ENCODE measurements at places on chromosomes 2 and 18.

DNA sequence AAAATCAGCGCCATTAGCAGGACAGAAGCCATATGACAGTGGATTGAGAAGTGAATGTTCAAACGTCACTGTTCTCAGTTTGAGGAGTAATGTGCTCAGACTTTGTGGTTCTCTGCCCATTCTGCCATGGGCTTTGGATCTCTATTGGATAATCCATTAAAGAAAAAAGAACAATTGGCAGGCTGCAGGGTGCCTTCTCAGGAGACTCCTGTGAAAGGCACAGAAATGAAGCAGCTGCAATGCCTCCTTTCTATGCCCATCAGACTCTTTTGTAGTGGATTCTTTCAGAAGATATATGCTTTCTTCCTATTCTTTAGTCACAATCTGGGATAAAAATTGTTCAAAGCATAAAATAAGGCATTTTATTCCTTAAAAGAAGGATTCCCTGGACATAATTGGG, 506.9 kb upstream of the KLHL29 start:
- no peak for DNase-seq

GRCh38 chr18:680392-680791, 22.9 kb downstream of the TYMS start:
- no peak for DNase-seq

DNA sequence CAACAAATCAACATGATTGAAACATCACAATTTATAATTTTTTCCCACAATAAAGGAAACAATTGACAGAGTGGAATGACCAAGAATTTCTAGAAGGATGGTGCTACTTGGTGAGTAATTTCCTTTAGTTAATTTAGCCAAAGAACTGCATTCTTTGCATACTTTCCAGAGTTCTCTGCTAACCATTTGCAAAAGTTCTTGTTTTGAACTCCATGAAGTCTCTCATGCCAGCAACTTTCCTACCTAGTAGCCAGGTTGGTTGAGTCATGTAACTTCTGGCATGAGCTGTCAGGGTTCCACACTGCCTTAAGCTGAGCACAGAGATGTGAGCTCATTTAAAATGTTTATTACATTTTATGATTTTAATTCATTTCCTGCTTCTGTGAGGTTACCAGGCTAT, 539.6 kb downstream of the PID1 start:
- peak; percentile 91 for DNase-seq

GRCh38 chr2:160406591-160407392, 86.8 kb downstream of the RBMS1 start:
- DNase-seq = no peak

- peak; percentile 77 for DNase-seq
Observed at GRCh38 chr2:232781765-232782164, 5.4 kb upstream of the KCNJ13 start.

GRCh38 chr18:1564793-1565192, 660.1 kb downstream of the ADCYAP1 start:
- DNase-seq = no peak

DNA sequence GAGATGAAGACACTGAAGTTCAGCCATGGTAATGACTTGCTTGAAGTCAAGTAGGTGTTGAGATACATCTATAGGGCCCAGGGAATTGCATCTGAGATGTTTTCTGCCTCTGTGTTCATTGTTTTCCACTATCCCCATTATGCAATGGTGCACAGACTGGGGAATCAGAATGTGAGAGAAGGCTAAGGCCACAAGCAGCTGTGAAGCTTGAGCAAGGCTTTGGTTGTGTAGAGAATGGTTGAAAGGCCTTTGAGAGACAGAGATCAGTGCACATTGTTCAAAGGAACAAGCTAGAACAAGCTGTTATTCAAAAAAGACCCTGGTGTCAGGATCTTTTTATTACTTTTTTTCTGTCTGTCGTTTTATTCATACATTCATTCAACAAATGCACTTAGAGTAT, 82.3 kb downstream of the MYO1B start:
- no peak for DNase-seq

DNA sequence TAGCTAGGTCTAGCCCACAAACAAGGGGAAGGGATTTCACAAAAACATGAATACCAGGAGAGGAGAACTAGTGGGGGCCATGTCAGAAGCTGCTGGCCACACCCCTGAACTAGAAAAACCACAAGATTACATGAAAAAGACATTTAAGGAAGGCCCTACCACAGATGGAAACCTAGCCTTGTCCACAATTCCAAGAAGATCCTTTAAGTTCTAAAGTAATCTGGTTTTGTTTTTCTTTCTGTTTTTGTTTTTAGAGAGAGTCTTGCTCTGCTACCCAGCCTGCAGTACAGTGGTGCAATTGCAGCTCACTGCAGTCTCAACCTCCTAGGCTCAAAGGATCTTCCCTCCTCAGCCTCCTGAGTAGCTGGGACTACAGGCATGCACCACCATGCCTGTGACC, 34.2 kb upstream of the CAB39 start:
- no peak for DNase-seq

DNA sequence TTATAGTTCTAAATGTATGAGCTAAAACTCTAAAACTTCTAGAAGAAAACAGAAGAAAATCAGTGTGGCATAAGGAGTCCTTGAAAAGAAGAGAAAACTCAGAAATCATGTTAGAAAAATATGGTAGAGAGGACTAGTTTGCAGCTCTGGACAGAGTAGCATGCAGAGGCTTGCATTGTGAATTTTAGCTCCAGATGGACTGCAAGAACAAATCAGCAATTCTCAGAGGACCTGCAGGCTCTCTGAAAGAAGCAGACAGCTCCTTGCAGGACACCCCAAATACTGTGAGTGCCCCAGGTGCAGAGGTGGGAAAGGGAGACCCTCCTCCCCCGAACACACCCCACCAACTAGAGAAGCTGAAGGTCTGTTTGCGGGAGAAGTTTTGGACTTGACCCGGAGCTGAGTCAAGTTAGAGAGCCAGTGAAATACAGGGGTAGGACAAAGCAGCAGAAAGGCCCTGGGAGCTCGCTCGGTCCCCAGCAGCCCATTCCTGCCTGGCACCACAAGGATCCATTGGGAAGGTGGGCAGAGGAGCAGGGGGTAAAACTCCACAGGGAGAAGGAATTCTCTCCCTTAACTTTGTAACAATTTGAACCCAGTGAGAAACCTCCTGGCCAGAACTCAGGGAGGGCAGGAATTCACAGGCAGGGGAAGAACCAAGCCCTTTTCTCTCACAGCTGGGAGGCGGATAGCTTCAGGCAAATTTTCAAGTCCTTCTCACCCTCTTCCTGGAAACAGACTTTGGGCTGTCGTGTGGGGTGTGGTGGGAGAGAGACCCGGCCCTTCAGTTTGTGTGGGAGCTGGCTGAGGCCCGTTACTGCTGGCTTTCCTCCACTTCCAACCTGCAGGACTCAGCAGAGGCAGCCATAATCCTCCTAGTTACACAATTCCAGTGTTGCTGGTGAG, 216.2 kb upstream of the SLC35G4 start:
- no peak for DNase-seq

GRCh38 chr2:191253476-191253875, 8.3 kb downstream of the MYO1B start:
- no peak for DNase-seq

DNA sequence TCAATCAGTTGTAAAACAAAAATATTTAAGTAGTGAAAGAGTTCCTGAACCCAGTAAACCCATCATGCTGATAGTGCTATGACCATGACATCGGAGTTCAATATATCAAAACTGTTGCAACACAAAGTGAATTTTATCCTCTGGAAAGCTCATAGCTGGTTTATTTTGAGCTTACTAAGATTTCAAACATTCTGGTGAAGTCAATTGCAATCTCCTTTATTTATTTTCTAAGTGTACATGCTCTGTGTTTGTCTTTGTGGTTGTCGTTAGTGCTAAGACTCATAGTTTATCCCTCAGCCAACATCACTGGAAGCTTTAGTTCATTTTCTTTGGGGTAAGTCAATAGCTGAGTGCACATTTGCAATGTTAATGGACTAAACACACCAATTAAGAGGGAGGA, 91.9 kb downstream of the QPCT start:
- no peak for DNase-seq

- no peak for DNase-seq
Observed at GRCh38 chr2:133448195-133448594, 120.1 kb downstream of the NCKAP5 start.

DNA sequence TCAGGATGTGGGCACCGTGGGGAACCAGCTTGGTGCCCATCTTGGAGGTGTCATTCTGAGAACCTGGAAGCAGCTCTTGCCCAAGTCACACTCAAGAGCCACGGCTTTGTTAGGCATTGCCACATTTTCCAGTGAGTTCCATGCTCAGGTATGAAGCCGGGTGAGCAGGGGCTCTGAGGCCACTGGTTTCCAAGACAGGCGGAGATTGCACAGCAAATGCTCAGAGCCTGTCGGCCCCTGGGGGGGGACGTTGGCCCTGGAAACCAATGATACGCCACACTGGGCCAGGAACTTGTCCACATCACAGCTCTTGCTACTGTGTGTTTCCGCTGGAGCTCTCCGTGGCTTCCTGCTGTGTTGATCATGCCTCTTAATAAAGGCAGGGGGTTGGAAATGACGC, 52.5 kb upstream of the SALL3 start:
- no peak for DNase-seq

GRCh38 chr18:46325895-46326294, 221.7 kb downstream of the HAUS1 start:
- no peak for DNase-seq

GRCh38 chr18:24462838-24463775, 2.7 kb downstream of the HRH4 start:
- peak; percentile 43 for DNase-seq

DNA sequence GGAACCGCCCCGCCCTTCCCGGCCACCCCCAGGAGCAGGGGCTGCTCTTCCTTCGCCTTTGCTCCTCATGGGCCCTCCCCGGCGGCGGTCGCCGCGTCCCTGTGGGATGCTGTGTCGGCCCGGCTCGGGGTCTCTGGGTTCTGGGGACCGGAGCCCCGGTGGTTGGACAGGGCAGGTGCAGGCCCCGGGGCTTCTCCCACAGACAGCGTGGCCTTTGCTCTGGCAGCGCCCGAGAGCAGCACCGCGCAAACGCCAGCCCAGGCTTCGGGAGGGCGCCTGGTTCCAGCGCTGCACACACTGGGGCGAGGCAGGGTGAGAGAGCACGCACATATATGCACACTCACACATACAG, 9.0 kb upstream of the KCNG2 start:
- no peak for DNase-seq

GRCh38 chr18:48033790-48034650, 103.6 kb upstream of the SMAD2 start:
- DNase-seq = no peak

GRCh38 chr2:137910641-137911040, 53.6 kb upstream of the HNMT start:
- DNase-seq = no peak

DNA sequence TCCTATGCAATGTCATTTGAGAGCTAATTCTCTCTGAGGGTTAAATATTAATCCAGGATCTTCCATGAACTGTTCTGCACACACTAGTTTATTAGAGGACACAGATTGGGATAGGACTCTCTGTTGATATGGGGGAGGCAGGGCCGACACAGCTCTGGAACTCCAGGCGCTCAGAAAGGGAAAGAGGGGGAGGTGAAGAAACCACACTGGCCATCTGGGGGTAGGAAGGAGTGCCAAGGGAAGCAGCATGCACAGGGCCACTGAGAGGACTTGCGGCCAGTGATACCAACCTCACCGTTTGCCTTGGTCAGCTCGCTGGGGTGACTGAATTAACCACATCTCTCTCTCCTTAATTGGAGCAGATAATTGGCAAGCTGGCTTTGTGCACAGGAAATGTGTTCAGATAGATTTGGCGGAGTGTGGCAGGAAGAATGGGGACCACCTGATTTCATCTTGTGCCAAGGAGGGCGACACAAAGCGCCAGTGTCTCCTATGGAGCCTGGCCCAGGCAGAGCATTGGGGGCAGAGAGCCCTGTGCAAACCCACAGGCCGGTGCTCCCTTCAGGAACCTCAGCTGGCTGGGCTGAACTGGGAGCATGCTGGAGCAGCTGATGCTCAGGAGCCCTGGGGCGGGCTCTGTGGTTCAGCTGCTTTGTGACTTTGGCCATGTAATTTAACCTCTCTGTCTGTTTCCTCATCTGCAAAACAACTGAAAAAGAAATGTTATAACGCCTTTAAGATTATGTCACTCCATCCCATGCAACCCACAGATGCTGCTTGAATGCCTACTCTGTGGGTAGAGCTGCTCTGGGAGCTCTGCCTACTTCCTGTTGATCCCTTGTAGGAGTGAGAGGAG, 114.7 kb upstream of the STON1 start:
- DNase-seq = no peak

DNA sequence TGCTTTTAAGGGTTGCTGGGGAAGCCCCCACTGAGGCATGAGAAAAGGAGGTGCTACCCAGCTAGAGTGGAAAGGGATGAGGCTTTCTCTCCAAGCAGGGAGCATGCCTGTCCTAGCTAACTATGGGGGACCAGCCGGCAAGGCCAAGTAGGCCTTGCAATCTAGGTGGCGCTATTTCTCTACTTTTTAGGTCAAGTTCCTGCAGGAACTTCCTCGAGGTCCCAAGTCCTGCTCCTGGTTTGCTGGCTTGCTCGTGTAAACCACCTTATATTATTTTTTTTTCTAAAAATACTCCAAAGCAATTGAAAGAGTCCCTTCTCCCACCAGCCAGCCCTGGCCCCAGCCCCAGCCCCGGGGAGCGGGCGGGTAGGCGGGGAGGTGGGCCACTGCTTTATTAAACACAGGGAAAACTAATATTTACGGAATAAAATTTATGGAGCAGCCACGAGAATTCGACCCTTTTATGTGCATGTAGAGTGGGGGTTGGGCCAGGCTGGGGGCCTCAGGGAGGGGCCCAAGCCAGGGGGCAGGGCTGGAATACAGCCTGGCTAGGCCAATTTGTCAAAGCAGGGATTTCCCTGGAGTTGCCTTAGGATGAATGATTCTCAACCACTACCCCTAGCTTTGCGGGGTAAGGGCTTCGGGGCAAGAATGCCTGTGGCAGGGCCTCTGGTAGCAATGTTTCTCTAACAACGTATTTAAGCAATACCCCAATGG, 12.8 kb upstream of the IHH start:
- peak; percentile 9 for DNase-seq
